Urinary bladder (tissue), 4 donors: ENCODE measurements at places on chromosomes 1 and 21. TPM values are rescaled to one million over a fixed set of nuclear protein-coding genes. Genes with fewer than 3 reads are reported as not detected.

Gene C4BPA
- 0.95 TPM for total RNA-seq

Gene AMY1B
- not detected for total RNA-seq

Gene RHEX
- 12.5 TPM for total RNA-seq

Gene AZIN2
- 9.6 TPM for total RNA-seq

Gene LENEP
- not detected for total RNA-seq

Gene CYP2J2
- total RNA-seq, result 14.2 TPM

Gene SLC44A3
- total RNA-seq, result 11.8 TPM

Gene OVAAL
- 0.26 TPM for total RNA-seq

Gene CCDC24
- total RNA-seq, result 2.8 TPM

Gene LCE1B
- total RNA-seq, result not detected

Gene NT5C1A
- 2.1 TPM for total RNA-seq

Gene DNM3
- total RNA-seq, result 11.7 TPM

Gene MEGF6
- total RNA-seq, result 14.5 TPM

Gene IL20
- not detected for total RNA-seq

Gene SLC30A10
- total RNA-seq, result 1.4 TPM

Gene F13B
- total RNA-seq, result not detected

Gene LCE1C
- not detected for total RNA-seq

Gene UMODL1
- total RNA-seq, result not detected

Gene CFAP107
- not detected for total RNA-seq

Gene ZNF648
- 0.11 TPM for total RNA-seq
